Stimulated activated CD4-positive, alpha-beta T cell treated with anti-CD3 and anti-CD28 coated beads, Interleukin-1b, Interleukin-23, amount 100 ng/mL, for 1 hour (primary cell): ENCODE measurements at places on chromosomes 2 and 18.

DNA sequence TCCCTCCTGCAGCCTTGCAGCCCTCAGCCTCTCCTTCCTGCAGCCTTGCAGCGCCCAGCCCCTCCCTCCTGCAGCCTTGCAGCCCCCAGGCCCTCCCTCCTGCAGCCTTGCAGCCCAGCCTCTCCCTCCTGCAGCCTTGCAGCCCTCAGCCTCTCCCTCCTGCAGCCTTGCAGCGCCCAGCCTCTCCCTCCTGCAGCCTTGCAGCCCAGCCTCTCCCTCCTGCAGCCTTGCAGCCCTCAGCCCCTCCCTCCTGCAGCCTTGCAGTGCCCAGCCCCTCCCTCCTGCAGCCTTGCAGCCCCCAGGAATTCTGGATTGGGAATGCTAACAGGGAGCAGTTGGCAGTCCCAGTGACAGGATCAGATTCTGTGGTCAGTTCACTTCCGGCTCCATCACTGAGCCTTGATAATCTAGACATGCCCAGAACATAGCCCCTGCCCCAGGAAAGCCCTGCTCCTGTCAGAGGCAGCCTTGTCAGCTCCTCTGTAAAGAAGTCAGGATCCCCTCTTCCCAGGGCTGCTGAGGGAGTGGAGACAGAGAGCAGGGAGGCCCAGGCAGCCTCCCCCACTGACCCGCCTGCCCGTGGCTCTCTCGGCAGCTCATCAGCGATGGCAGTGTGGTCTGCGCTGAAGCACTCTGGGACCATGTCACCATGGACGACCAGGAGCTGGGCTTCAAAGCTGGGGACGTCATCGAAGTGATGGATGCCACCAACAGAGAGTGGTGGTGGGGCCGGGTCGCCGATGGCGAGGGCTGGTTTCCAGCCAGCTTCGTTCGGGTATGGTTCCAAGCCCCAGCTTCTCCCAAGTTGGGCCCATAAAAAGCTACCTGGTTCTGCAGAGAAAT is 54.8 kb downstream of the FAM168B start:
- DNase-seq: no peak

GRCh38 chr2:10880586-10881321 is 31.0 kb upstream of the KCNF1 start:
- no peak for DNase-seq

GRCh38 chr18:13201292-13201691 is 17.3 kb upstream of the LDLRAD4 start:
- DNase-seq: no peak

- no peak for DNase-seq
These were observed 261.8 kb downstream of the SPAG16 start for GRCh38 chr2:213545964-213546475.

GRCh38 chr2:168188002-168188401 is 59.4 kb downstream of the STK39 start:
- DNase-seq: no peak

DNA sequence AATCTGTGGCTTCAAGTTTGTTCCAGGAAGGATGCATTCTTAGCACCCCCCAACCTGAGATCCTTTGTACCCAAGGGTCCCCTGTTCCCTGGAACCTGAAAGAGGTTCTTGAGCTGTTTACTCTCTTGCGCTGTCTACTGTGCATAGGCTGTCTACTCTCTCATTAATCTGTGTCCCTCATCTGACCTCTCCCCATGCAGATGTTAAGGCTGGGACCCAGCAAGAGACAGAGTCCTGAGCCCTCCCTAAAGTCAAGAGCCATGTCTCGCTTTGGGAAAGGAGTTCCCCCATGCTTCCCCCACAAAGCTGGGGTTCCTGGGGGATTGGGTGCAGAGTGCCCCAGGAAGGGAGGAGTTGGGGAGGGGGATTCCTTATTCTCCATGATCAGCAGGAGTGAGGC is 312.9 kb downstream of the CYP26B1 start:
- no peak for DNase-seq

DNA sequence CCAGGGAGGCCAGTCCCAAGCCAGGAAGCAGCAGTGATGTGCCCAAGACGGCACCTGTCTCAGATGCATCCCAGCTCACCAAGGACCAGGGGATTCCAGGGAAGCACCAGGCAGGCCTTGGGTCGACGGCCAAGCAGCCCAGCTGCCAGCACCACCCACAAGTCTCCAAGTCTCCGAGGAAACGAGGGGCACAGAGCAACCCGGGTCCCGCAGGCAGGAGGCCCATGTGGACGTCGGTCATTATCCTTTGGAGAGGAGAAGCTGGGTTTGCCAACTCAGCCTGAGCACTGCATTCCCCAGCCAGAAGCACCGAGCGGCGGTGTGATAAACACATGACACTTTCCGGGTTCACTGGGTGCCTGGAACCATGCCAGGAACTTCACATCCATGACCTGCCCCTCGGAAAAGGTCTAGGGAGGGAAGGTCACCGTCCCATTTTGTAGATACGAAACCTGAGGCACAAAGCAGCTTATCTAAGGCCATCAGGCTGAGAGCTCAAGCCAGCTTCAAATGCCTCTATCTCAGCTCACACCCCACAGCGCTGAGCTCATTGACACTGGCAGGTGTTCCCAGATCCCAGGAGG is 104.5 kb downstream of the ZNF516 start:
- no peak for DNase-seq

- no peak for DNase-seq
These were observed 1.0 kb downstream of the MARS2 start for GRCh38 chr2:197705912-197706838.

DNA sequence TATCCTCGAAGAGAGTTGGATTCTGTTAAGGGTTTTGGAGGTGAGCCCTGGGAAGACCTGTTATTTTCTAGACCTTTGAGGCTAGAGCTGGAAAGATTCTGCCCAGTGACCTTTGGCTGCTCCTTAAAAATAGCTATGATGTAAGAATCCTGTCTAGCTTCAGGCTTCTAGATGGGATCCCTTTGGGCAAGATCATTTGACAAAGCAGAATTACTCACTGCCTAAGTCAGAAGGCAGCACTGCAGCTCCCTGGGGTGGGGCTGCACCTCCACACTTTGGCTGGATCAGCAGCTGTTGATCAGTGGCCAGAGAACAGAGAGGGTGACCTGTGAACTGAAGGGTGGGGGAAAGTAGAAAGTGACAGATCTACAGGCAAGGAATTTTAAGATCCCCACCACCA is 103.8 kb downstream of the ASAP2 start:
- DNase-seq: no peak

DNA sequence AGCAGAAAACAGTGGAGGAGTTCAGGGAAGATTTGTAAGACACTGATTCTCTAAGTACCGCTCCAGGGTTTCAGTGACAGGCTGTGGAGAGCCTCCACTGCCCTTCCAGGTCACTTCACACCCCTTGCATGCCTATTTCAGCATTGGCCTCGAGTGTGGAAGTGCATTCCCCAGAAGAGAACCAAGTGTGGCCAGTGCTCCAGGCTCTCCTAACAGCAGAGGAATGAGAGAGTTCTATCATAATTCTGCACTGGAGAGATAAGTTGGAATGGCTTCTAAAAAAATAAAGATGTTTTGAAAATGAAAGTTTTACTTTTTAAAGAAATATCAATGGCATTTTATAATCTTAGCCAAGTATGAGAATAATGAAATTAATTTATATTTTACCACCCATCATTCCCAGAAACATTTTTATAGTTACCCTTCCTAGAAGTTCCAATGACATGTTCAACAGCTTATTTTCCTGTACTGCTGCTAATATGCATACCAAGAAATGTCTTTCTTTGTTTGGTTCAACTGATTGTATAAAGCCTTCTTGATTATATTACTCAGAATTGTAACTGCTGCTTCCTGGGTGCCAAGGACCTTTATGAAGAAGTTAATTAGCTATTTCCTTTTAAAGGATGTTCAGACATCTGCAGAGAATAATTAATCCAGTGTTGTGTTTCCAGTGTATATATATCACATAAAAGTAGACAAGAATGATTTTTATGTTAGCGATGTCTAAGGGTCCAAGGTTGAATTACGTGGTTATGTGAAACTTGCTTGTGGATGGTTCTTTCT is 61.0 kb upstream of the SERPINE2 start:
- no peak for DNase-seq

DNA sequence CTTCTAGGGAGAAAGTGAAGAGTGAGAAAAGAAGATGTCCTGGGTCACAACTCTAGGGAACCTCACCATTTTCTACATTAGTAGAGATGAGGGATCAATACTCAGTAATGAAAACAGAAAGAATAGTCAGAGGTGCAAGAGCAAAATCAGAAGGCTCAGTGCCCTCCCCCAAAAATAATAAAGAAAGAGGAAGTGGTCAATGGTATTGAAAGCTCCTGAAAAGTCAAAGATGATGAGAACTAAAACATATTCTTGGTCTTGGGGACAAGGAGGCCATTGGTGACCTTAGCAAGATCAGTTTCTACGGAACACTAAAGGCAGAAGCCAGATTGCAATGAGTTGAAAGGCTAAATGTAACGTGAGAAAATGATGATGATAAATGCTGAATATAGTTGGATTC is 24.5 kb upstream of the MYO1B start:
- DNase-seq: no peak

GRCh38 chr2:235508371-235509160 is 14.7 kb downstream of the AGAP1 start:
- no peak for DNase-seq

DNA sequence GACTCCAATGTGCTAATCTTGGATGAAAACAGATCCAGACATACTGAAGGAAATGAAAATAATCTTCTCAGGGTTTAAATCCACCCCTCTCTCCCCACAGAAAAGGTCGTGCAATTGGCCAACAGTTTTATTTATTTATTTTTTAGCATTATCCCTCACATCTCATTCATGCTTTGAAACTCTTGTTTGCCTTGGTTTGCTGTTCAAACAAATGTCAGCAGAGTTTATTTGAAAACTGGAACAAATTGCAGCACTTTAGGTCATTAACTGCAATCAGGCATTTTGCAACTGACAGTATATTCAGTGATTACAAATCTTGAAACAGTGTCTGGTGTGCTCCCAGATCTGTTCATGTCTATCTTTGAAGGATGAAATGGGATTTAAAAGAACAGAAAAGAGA is 220.6 kb downstream of the SLC4A10 start:
- DNase-seq: no peak

DNA sequence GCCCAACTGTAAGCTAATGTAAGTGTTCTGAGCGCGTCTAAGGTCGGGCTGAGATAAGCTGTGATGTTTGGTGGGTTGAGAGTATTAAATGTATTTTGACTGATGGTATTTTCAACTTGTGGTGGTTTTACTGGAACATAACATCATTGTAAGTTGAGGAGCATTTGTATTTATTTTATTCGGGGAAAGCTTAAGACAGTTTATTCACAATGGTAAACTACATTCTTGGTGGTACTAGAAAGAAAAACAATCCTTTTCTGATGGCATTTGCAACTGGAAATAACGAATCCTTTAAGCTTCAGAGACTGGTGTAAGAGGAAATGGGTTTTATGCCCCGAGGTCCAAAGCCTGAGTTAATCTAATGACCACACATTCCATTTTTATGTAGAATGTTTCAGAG is 283.3 kb upstream of the NETO1 start:
- DNase-seq: no peak

DNA sequence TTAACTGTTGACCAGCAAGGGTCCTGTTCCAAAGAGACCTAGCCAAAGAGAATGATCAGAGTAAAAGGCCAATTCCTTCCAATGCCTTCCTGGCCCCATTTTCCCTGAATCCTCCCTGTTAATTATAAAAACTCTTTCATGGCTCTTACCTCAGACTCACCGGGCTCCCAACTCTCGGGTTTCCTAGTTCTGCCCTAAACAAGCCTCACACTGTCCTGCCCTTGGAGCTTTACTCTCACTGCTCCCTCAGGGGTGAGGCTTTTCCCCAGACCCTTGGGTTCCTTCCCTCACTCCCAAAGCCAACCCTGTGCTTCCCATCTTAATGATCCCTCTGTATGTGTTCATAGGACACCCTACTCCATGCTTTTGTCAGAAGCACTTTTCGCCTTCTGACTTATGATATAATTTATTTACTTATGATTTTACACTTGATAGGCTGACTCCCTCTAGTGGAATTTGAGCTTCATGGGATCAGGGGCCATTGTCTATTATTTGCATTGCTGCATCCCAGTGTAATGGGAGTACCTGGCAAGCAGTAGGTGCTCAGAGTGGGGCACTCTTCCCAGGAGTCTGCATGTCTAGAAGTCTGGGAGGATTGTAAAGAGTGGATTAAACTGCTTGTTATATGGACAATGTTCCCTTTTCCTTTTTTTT is 29.9 kb upstream of the ZNG1B start:
- no peak for DNase-seq

DNA sequence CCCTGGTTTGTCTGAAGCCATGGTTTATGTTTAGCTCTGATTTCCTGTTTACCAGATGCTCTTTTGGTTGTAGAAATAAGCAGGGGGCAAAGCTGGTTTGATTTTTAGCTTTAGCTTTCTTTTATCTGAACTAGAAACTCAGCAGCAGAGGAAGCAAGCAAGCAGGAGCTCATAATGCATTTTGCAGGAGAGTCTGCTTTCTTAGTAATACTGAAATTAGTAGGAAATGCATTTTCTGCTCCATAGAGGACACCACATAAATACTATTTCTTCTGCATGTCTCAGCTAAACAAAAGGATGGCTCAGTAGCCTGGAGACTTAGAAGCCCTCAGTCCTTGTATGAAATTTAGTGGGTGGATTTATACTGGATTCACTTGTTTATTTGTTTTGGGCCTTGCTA is 23.1 kb downstream of the DGUOK start:
- no peak for DNase-seq

DNA sequence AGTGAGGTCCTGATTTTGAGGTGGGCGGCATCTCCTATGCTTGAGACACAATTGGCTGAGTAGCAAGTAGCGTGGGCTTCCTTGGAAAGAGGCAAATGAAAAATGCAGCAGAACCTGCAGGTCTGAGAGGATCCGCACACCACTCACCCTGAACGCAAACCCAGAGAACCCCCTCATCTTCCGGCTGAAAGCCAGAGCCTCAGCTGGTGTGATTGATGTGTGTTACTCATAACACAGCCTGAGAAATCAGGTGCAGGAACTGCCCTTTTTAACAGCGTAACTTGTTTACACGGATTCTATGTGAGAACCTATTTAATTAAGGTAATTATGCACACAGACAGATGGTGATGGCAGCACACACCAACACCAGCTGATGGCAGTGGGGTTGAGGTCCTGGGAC is 123.4 kb downstream of the MRO start:
- DNase-seq: no peak

GRCh38 chr2:26822877-26823276 is 25.1 kb upstream of the DPYSL5 start:
- no peak for DNase-seq

DNA sequence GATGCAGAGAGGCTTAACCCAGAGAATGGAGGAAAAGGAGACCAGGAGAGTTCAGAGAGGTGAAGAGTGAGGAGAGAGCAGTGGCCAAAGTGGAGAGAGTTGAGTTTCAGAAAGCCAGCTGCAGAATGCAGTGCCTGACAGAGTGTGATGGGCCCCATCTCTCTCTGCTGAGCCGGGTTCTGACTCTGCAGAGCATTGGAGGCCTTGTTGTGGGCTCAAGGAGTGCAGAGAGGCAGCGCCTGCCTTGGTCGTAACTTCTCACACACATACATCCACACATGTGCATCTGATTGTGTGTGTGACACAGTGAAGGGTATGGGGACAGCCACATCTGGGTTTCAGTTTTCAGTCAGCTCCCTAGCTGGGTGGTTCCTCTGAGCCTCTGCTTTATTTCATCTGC is 58.8 kb downstream of the AGAP1 start:
- DNase-seq: no peak

GRCh38 chr2:234147335-234147861 is 96.9 kb downstream of the SPP2 start:
- no peak for DNase-seq
